AG20443 (cell line): ENCODE measurements at places on chromosomes 16 and 17.

GRCh38 chr17:71934520-71934919 lies 186.3 kb upstream of the SOX9 start:
- no peak for DNase-seq

GRCh38 chr17:81247339-81247990 lies 8.3 kb downstream of the NDUFAF8 start:
- no peak for DNase-seq

- no peak for DNase-seq
Observed at GRCh38 chr16:25189305-25189704, 27.4 kb upstream of the AQP8 start.

GRCh38 chr16:57476546-57477410 lies 9.5 kb downstream of the DOK4 start:
- no peak for DNase-seq

DNA sequence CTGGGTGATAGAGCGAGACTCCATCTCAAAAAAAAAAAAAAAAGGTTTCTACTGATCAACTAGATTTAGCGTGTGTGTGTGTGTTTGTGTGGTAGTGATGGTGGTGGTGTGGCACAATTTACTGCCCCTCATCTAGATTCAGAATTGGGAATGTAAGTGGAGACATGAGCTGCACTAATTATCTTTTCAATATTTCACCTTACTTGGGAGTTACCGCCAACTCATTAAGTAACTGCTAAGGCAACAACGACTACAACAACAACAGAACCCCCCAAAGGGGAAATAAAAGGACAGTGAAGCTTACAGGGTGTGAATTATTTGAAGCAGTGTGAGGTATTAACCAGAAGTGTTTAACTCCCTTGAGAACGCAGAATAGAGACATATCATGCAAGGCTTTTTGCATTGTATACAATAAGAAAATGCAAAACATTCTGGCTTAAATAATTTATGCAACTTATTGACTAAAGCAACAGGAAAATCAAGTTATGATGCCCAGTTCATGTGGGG lies 180.5 kb downstream of the SHISA9 start:
- DNase-seq, result no peak

DNA sequence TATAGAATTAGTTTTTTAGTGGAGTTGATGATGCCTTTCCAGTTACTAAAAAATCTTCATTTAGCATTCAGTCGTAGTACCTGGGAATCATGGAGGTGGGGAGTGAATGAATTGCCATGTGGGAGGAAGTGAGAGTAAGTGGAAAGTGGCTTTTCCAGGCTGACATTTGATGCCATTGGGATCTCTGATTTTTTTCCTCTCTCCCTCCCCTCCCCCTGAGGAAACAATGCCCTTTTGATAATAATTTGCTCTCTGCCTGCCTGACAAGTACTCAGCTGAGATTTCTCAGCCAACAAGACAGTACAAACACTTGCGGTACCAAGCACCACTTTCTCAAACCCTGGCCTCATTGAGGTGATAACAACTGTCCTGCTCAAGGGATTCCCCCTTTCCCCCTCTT lies 2.2 kb downstream of the UBE2Z start:
- DNase-seq, result no peak

DNA sequence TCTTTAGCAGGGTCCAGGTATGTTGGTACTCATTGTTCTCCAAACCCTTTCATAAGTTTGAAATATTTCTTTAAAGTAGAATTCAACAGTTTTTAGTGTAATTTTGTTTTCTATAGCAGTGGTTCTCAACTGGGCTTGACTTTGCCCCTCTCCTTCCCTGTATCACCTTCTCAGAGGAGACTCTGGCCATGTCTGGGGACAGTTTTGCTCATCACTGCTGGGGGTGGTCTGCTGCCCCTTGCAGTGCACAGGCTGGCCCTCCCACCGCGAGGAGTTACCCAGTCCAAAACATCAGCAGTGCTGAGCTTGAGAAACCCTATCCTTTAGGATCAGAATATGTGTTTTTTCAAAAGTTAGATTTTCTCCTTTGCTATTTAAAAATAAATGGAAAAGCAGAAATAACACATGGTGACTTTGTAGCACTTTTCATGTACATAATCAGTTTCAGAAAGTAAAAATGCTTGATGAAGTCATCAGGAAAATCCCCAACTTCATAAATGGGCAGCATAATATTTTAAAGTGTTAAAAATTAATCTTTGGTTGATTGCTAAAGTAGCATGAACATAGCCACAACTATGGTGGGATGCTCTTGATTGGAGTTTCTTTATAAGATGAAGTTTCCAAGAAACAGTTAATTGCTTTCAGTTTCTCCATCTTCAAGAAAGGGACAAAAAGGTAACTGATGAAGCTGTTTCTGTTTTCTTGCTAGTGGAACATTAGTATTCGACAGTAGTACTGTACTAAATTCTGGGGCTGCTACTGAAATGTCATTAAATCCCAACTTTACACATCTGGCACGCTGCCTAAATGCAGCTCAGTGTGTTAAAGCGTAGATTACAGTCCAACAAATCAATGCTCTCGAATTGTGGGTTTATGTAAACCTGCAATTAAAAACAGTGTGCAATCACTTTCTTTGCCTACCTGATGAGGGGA lies 70.3 kb downstream of the NETO2 start:
- DNase-seq, result no peak

- DNase-seq, result peak; percentile 85
Observed at GRCh38 chr16:31215287-31216162, 1.4 kb downstream of the PYDC1 start.

- DNase-seq, result peak; percentile 60
Observed at GRCh38 chr17:43094129-43094835, 30.9 kb downstream of the BRCA1 start.

DNA sequence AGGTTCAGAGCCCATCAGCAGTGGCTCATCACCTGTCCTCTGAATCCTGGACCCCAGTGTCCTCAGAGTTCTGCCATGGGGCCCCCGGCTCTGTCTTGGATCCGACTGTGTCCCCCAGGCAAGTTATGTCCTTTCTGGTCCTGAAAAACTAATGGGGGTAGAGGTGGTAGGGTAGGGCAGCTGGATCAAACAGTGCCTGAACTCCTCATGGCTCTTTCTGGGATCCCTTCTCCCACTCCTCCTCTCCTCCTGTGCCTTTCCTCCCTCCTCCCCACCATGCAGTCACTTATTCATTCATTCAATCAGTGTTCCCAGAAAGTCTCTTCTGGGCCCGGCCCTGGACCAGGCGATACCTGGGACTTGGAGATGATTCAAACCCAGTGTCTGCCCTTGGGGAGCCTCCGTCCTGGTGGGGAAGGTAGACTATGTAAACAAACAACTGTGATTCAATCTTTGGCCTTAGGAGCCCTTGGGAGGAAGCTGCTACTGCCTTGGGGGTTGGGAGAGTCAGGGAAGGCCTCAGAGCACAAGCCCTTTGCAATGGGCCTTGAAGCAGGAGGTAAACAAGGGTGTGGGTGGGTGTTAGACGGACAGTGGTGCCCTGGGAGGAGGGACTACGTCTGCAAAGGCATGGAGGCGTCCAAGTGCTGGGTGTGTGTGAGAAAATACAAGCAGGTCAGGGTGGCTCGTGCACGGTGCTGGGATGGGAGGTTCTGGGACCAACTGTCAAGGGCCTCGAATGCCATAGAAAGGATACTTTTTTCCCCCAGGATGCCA lies 6.4 kb upstream of the FAM83G start:
- no peak for DNase-seq

GRCh38 chr16:79845734-79846135 lies 245.2 kb upstream of the MAF start:
- no peak for DNase-seq

DNA sequence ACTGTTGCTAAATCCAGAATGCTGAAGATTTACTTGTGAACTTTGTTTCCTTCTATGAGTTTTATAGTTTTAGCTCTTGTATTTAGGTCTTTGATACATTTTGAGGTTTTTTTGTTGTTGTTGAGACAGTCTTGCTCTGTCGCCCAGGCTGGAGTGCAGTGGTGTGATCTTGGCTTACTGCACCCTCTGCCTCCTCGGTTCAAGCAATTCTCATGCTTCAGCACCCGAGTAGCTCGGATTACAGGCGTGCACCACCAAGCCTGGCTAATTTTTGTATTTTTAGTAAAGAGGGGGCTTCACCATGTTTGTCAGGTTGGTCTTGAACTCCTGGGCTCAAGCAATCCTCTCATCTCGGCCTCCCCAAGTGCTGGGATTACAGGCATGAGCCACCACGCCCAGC lies 14.4 kb downstream of the TENT4B start:
- no peak for DNase-seq

- DNase-seq, result no peak
Observed at GRCh38 chr16:22887445-22887844, 73.5 kb downstream of the HS3ST2 start.

DNA sequence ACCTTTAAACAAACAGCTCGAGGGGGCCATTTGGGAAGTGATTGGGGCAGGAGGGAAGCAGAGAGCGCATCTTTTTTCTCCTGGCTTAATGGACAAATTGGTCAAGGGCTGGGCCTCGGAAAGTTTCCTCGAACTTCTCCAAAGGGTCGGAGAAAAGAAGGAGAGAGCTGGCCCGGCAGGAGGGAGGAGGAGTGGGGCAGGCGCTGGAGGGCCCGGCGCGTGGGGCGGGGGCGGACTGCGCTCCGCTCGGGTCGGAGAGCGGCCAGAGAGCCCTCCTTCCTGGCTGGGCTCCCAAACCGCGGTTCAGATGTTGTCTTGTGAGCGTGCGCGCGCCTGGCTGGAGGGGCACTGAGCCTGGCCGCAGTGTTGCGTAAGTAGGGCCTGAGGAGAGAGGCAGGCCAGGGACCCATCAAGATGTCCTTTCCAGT lies 1.2 kb downstream of the MMP2 start:
- peak; percentile 91 for DNase-seq

DNA sequence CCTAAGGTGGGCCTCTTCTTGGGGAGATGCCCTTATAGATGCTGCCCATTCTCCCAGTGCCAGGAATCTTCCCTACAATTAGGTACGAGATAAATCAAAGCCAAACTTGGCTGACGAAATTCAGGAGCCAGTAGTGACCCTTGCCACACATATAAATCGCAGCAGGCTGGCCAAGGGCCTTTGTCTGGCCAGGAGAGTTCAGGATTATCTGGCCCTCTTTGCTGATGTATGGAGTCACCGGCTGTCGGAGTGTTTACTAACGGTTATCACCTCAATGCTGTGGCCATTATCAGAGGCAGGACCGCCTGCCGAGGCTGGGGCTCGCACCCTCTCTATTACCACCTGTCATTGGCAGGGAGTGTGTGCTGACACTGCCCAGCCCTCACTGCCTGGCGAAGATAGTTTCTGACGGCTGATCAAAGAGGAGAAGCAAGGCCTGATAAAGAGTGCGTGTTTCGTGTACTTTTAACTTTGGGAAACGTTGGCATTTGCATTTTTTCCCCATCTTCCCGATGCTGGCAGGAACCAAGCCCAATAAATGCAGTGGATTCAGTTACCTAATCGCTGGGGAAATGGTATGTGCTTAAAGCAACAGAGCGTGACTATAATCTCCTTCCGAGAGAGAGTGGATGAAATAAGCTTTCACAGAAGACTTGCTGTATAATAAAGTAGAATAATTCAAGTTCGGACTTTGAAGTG lies 32.8 kb upstream of the TBX2 start:
- DNase-seq, result no peak

GRCh38 chr17:19003543-19004420 lies 782 bp downstream of the FAM83G start:
- DNase-seq, result peak; percentile 74

- no peak for DNase-seq
Observed at GRCh38 chr17:75876190-75876937, 2.0 kb downstream of the TRIM47 start.
